ENCODE measurements at places on chromosomes 3 and 15.

GRCh38 chr15:77032647-77033416 lies 37.9 kb downstream of the PSTPIP1 start:
- no peak for DNase-seq

GRCh38 chr3:5239602-5240001 lies 52.1 kb downstream of the EDEM1 start:
- DNase-seq: peak; percentile 35

GRCh38 chr15:31871166-31871886 lies 159.0 kb upstream of the CHRNA7 start:
- no peak for DNase-seq

GRCh38 chr15:93479715-93480114 lies 390.7 kb upstream of the RGMA start:
- DNase-seq: no peak

GRCh38 chr3:102163039-102163817 lies 271.6 kb upstream of the ZPLD1 start:
- peak; percentile 95 for DNase-seq

GRCh38 chr15:33086500-33087121 lies 107.9 kb downstream of the FMN1 start:
- DNase-seq: peak; percentile 82

GRCh38 chr3:64259636-64260035 lies 34.4 kb upstream of the PRICKLE2 start:
- no peak for DNase-seq

DNA sequence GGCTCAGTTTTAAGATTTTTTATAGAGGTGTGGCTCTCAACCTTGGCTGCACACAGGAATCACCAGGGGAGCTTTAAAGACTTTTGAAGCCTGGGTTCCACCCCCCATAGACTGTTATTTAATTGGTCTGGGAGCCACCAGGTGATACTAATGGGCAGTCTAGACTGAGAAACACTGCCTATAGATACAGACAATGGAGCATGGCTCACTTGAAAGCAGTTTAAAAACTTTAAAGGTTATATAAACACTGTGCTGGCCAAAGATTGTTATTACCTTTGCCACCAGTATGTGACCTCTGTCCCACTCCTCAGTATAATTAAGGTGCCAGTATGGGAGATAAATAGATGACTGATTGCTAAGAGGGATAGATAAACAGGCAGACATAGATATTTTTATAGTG lies 3.8 kb downstream of the GOLIM4 start:
- DNase-seq: no peak

DNA sequence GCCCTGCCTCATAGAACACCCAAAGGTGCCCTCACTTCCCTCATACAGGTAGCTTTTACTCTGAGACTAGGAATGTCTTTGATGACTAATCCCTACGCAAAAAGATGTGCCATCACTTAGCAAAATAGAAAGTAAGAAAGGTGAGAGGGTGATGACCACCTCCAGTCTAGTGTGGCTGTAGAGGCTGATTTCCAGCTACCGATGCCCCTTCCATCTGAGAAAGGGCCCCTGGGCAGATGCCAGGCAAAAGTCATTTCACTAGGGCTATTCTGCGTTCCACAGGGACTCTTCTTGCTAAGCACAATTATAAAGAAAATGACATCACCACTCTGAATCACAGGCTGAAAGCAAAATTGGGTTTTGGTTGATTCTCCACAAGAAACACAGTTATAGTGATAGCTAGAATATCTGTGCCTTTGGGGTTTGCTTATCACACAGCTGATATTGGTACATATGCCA lies 77.4 kb downstream of the RBPMS2 start:
- no peak for DNase-seq

GRCh38 chr3:66320390-66320789 lies 99.6 kb downstream of the SLC25A26 start:
- no peak for DNase-seq

DNA sequence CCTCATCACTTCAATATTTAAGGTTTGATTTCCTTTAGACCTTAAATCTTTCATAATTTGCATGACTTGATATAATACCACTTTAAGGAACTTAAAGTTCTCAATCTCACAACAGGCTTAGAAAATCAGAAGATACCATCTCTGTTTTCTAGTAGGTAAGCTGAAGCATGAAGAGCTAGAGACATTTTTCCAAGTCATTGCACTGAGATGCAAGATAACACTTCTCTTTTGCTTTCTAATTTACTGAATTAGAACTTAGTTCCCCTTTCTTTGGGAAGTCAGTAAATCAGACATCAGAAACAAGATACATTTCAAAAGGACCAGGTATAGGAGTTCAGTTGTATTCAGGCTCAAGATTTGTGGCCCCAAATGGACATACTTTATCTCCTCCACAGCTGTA lies 79.7 kb downstream of the DZIP3 start:
- no peak for DNase-seq

DNA sequence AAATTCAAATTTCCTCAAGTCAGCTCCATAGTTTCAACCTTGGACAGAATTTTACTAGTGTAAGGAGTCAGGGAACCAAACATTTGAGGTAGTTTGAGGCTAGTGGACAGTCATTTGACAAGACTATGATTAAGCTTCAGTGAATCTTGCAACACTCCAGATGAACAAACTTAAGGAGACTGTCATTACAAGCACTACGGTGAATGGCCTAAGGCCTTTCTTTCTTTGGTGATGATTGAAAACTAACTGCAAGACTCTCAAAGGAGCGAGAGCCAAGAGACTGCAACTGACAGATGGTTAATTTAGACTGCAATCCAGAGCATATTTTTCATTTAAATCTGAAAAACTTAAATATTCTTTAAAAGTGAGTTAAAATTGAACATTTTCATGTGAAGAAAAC lies 272.3 kb upstream of the NECTIN3 start:
- peak; percentile 26 for DNase-seq

DNA sequence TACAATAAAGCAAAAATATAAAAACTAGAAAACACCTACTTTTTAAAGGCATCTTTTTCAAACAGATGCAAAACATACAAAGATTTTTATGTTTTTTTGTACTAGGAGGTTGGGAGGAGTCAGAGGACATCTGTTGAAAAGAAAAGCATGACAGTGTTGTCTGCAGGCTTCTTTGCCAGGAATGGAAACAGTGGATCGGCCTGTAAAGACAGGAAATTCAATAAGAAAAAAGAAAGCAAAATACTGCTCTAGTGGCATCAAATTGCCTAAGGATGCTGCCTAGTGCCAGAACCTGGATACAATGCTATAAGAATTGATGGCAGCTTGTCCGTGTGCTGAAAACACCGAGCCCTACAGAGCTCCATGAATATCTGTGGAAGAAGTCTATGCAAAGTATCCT lies 69.9 kb downstream of the TBC1D5 start:
- DNase-seq: peak; percentile 15

GRCh38 chr3:59527493-59527892 lies 477.7 kb upstream of the CFAP20DC start:
- no peak for DNase-seq

DNA sequence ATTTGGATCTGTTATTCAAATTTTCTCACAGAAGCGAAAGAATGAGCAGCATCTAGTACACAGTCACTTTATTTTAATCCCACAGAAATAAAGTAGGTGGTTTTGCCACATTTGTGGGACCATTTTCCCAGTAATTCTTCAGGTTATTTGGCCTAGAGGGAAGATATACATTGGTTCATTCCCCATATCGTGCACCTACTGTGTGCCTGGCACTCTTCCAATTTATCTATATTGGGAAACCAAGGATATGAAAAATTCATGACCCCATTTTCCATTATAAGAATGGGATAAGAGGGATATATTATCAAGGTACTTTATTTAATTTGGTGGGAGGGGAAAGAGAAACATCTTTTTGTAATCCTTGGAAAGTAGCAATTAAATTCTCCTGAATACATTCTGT lies 35.1 kb downstream of the TRIP4 start:
- DNase-seq: no peak

GRCh38 chr3:101867511-101867910 lies 18.2 kb downstream of the NFKBIZ start:
- no peak for DNase-seq

- DNase-seq: no peak
These were observed 23.9 kb upstream of the GRIP2 start for GRCh38 chr3:14563946-14564539.

GRCh38 chr15:68053001-68053400 lies 1.1 kb upstream of the PIAS1 start:
- DNase-seq: no peak

DNA sequence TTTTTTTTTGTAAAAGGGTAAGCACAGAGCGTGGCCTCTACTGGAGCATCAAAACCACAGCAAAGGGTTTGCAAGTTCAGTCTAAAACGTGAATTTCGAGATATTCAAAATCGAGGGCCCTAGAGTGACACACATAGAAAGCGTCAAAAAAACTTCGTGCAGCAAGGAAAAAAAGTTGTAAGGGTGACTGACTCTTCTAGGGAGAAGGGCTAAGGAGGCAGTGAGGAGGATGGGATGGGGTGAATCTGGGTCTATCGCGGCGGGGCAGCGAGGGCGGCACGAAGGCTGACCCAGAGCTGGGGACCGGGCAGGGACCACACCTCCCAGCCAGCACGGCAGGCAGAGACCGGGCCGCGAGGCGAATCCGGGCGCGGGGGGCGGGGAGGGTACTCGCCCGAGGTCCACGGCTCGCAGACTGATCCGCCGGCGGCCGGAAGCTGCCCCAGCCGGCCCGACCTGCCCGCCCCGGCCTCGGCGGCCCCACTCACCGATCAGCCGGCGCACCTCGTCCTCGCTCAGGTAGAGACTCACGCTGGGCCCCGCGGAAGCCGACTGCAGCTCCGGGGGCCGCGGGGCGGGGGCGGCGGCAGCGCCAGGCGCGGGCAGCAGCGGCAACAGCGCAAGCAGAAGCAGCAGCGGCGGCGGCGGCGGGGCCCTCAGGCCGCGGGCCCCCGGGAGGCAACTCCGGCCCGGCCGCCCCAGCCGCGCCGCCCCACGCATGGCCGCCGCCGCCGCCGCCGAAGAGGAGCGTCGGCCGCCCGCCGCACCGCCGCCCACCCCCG lies 533 bp downstream of the RYK start:
- peak; percentile 32 for DNase-seq

GRCh38 chr3:31341130-31341529 lies 191.6 kb upstream of the STT3B start:
- DNase-seq: no peak

DNA sequence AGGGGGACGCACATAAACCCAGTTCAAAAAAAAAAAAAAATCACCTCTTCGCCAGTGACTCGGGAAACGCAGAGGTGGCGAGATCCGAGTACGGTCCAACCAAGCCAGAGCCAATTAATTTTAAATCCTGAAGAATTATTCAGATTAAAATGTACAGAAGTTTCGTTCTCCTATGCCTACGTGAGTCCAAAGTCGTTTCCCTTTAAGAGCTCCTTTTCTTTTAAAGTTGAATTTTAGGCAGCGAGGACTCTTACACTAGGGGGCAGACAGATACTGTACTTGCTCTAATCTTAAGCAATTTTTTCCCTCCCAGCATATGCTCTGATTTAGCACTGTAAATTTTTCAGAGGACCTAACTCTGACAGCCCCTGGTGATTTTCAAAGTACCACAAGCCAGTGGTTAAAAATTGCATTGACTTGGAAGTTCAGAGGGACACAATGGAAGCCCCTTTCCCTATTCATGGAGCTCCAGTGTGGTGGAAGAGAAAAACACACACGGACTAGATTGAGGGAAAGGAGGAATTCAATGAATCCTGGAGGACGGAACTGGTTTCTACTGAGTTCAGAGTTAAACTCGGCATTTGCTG lies 3.3 kb upstream of the NR2F2 start:
- peak; percentile 93 for DNase-seq

DNA sequence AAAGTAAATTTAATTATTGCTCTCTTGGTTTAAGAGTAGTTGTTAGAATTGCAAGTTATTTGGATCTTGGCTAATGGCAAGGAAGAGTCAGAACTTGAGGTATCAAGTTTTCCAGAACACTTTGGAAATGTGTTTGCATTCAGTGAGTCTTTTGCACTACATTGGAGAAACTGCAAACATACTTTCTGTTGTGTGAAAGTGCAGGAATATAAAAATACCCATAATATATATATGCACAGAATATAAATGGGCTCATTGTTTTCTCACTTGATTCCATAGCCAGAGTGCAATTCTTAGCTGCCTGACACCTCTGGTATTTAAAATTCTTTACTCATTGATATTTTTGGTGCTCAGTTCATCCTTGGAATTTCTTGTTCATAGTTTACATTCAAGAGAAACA lies 92.9 kb downstream of the HCN4 start:
- DNase-seq: no peak

- DNase-seq: peak; percentile 77
These were observed 72.6 kb upstream of the TNFSF10 start for GRCh38 chr3:172595664-172596393.

DNA sequence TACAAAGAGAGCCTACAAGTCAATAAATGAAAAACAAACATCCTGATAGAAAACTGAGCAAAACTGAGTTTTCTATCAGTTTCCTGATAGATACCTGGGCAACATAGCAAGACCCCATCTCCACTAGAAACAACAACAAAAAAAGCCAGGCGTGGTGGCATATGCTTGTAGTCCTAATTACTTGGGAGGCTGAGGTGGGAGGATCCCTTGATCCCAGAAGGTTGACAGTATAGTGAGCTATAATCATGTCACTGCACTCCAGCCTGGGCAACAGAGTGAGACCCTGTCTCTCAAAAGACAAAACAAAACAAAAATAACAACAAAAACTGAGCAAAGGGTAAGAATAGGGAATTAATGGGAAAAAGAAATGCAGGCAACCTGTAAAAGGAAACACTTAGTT lies 23.9 kb upstream of the UBE2E1 start:
- no peak for DNase-seq

GRCh38 chr15:78620021-78620526 lies 722 bp downstream of the CHRNA3 start:
- DNase-seq: no peak

DNA sequence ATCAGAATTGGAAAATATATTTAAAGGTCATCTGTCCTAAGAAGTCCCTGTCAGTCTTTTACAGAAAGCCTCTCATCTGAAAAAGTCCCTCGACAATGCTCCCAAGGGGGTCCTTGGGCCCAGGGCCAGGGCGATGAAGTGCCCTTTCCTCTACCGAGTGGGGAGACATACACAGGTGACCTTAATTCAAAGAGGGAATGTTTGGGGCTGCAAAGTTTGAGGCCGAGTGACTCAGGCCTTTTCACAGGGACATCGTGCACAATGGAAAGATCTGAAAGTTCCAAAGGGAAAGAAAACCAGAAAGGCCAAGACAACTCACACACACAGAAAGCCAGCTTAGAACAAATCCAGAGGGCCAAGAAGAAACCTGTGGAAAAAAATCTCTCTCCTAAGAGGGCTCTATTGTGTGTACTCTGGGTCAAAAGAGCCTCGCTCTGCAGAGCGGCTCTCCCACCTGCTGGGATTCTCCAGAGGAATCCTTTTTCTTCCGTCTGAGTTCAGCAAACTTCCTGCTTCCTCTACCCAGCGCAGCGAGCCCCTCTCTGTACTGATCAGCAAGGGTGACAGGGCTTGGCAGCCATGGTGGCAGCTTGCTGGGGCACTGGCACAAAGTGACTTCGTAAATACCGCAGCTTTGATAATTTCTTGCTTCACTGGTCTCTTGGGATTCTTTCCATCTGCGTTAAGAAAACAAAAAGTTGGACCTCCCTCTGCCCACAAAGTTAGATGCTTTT lies 259.1 kb downstream of the OPA1 start:
- DNase-seq: peak; percentile 16

- DNase-seq: no peak
These were observed 51.1 kb downstream of the POMGNT2 start for GRCh38 chr3:43054754-43055153.

GRCh38 chr3:7695049-7695448 lies 806.6 kb upstream of the LMCD1 start:
- DNase-seq: peak; percentile 18

GRCh38 chr3:171460725-171461524 lies 720 bp upstream of the TNIK start:
- peak; percentile 80 for DNase-seq
